ENCODE measurements at places on chromosomes 5 and 9.

GRCh38 chr5:7644723-7645122, 206.2 kb downstream of the CFAP90 start:
- DNase-seq, result no peak

DNA sequence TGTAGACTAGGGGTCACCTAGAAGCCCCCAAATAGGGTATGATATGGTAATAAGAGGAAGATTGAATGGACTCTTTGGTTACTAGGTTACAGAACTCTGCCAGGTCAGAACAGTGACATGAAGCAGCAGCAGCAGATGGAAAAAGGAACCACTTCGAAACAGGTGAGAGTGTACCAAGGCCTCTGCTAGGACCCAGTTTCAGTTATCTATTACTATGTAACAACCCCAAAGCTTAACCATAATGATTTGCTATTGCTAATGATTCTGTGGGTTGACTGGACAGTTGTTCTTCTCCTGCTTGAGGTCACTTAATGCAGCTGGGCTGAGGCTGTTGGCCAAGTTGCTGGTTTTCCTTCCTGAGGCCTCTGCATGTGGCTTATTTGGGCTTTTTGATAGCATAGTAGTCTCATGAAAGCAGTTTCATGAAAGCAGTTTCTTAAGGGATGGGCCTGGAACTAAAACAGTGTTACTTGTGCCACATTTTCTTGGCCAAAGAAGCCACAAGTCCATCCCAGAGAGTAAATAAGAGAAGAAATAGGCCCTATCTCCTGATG, 17.6 kb downstream of the C9orf43 start:
- DNase-seq, result no peak

GRCh38 chr9:38298503-38298902, 94.0 kb upstream of the ALDH1B1 start:
- no peak for DNase-seq

DNA sequence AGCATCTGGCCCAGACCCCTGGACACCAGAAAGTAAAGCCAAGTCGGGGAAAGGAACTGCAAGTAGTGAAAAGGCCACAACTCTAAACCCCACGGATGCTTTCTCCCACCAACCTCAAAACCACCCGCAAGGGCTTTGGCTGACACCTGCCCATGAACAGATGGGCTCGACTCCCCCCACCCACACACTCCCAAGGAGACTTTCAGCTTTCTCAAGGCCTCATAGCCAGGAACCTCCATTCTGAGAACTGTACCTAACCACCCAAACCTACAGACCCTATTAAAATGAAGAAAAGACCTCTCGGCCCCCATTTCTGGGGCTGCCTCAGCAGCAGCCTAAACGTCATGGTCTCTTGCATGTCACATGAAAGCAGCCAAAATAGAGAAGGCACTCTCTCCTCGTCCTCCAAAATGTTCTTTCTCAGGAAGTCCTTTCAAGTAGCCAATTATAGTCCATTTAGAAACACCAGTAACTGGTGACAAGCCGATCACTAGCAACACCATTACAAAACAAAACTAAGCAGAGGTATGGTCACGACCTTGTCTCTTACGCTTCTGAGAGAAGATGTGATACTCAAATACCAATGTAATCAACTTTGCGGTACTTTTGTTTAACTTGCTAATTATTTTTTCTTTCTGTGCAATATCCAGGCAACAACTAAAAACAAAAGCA, 2.9 kb downstream of the B4GALT1 start:
- peak; percentile 67 for DNase-seq

- DNase-seq, result no peak
These were observed 343.2 kb downstream of the TRIM32 start for GRCh38 chr9:117030254-117030768.

GRCh38 chr5:68456756-68457217, 241.2 kb downstream of the PIK3R1 start:
- peak; percentile 23 for DNase-seq

GRCh38 chr5:103511554-103511885, 51.1 kb downstream of the NUDT12 start:
- no peak for DNase-seq

DNA sequence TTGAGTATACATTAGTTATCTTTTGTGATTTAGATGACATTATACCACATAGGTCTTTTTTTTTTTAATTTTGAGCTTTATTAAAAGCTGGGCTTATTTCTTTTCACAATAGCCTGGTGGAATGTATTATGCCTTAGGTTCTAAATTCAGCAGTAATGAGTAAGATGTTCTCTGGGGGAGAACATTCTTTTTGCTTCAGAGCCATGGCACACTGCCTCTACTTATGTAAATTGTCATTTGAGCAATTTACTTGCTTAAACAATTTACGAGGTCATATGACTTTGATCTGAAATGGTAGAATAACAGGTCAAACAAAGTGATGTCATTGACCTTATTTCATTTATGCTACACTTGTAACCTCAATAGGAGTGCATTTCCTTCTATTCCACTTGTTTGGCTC, 154.2 kb downstream of the FOCAD start:
- no peak for DNase-seq

GRCh38 chr9:6566409-6567139, 79.0 kb downstream of the GLDC start:
- peak; percentile 86 for DNase-seq

DNA sequence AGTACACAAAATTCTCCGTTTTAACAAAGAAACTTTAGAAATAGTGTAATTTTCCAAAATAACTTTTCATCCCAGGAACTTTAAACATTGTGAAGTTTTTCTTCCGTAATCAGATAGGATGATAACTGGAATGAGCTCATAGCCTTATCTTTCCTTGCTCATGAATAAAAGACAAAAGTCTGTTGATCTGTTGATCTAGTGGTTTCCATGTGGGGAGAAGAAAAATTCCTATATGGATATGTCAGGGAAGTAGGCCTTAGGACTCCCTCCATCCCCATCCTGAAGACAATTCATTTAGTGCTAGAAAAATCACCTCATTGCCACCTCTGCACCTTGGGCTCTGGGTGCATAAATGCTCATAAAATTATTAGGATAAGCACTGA, 266.6 kb downstream of the SMARCA2 start:
- no peak for DNase-seq

DNA sequence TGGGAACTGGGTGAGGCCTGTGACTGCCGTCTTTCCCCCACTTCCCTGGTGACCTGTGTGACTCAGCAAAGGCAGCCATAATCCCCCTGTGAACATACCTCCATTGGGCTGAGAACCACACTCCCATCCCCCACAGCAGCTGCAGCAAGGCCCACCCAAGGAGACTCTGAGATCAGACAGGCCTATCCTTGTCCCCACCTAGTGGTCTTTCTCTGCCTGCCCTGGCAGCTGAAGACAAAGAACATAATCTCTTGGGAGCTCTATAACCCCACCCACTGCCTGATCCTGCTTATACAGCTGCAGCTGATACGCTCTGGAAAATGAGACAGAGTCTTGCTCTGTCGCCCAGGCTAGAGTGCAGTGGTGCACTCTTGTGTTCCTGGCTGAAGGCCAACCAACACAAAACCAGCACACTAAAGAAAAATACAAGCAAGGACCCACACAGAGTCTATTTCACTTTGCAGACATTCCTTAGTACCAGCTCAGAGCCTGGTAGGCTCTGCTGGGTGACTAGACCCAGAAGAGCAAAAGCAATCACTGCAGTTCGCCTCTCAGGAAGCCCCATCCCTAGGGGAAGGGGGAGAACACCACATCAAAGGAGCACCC, 106.7 kb downstream of the MCTP1 start:
- DNase-seq, result no peak
